NCI-H1105 (cell line): ENCODE measurements at places on chromosomes 1 and 21.
A peak's percentile ranks its signal among the peaks of the same experiment; 100 is the strongest.

- no peak for DNase-seq
Measured at GRCh38 chr1:216721062-216721461, 2.2 kb downstream of the ESRRG start.

GRCh38 chr1:48469616-48470480, 2.2 kb downstream of the SPATA6 start:
- no peak for DNase-seq

GRCh38 chr1:208834381-208835096, 590.4 kb upstream of the PLXNA2 start:
- peak; percentile 23 for DNase-seq

GRCh38 chr1:3928586-3928985, 28.5 kb upstream of the C1orf174 start:
- DNase-seq, result no peak

GRCh38 chr21:34650861-34651431, 17.8 kb upstream of the CLIC6 start:
- no peak for DNase-seq

DNA sequence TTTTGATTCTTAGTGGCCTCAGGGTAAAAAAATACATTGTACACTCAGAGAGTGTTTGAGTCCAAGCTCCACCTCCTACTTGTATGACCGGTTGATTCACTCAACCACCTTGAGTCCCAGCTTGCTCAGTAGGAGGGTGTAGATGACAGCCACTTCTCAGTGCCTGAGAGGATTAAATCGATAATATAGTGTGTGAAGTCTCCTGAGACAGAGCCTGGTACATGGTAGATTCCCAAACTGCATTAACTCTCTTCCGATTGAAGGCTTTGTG, 38.4 kb downstream of the NCMAP start:
- DNase-seq, result no peak

- DNase-seq, result no peak
Measured at GRCh38 chr1:30149226-30149625, 574.2 kb downstream of the MATN1 start.

DNA sequence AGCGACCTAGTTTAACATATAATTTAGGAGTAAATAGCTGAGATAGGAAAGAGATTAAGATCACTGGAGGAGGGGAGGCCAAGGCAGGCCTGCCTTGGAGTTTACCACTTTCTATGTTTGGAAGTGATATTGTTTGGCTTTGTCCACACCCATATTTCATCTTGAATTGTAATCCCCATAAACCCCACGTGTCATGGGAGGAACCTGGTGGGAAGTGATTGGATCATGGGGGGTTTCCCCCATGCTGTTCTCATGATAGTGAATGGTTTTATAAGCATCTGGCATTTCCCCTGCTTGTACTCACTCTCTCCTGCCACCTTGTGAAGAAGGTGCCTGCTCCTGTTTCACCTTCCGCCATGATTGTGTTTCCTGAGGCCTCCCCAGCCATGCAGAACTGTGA, 58.3 kb upstream of the ARTN start:
- no peak for DNase-seq

DNA sequence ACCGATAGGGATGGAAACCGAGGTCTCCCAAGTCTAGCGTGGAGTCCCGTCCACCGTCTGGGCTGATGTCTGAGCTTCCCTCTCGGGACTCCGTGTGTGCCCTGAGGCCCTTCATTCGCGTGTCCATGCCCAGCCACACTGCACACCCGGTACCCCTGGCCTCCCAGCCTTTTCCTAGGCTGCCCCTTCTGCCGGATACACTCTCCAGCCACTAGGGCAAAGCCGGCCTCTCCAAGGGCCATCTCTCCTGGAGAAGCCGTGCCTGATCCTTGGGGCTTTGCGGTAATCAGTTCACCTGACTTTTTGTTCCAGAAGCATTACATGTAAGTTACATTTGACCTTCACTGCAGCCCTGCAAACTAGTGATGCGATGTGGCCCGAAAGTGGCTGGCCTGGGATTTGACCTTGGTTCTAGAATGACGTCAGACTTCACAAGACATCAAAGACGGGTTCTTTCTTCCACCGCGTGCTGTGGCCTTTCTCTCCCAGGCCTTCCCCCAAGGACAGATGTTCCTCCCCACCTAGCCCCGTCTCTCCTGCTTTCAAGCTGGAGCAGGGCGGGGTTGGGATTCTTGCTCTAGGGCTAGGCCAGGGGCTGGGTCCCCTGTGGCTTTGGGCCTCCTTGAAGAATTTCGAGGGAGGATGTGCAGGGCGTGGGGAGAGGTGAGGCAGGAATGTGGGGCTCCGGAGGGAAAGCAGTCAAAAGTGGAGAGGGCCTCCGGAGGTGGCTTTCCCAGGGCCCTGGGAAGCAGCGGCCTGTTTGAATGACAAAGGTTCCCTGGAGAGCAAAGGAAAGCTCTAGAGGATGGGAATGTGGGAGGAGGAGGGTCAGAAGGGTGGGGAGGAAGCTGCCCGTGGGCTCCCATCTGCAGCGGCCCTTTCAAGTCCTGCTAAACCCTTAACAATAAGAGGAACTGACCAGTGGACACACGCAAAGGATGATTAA, 49.7 kb upstream of the SLC2A1 start:
- no peak for DNase-seq

- no peak for DNase-seq
Measured at GRCh38 chr1:167135281-167135840, 41.5 kb downstream of the STYXL2 start.

DNA sequence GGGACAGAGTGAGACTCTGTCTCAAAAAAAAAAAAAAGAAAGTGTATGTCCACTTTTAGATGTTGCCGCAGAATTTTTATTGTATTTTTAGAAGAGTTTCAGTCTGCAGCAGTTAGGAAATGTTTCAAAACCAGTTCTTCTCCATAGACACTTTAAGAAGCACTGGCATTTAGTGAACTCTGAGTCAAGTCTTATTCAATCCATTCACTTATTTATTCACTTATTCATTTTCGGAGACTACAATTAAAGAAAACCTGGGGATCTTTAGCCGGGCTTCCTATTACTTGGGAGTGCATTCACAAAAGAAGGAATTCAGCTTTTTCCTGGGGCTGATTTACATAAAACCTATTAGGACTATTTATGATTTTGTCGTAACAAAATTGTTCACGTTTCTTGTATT, 12.3 kb downstream of the RCAN3 start:
- DNase-seq, result no peak

DNA sequence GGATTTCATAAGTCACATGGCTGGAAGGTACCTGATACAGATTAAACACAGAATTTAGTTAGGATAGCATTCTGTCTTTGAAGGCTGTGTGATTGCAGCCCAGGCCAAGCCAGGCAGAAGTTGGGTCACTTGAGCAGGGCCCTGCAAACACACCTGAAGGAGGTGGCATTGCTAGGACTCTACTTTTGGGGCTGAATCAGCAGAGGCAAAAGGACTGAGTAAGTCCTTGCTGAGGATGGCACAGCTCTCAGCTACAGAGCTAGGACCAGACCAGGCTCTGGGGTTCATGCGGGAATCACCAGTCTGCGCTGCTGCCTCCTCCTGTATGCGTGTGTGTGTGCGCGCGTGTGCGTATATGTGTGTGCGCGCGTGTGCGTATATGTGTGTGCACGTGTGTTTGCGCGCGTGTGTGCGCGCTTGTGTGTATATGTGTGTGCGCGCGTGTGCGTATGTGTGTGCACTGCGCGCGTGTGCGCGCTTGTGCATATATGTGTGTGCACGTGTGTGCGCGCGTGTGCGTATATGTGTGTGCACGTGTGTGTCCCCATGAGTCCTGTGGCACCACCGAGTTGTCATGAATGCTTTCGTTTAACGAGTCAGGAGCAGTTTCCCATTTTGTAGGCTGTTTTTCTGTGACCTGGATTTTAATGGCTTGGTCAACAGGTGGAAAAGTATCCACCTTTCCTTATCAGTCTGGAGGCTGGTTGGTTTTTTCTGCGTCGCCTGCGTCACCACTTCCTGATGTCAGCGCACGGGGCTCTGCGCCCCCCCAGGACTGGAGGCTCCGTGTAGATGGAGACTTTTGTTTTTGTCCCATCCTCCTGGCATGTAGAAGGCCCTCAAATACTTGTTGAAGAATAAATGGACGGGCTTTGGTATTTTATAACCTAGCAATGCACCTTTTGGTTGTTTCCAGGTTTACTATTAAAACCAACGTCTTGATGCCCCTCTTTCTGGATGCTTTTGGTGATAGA, 34.7 kb downstream of the ADARB1 start:
- no peak for DNase-seq

DNA sequence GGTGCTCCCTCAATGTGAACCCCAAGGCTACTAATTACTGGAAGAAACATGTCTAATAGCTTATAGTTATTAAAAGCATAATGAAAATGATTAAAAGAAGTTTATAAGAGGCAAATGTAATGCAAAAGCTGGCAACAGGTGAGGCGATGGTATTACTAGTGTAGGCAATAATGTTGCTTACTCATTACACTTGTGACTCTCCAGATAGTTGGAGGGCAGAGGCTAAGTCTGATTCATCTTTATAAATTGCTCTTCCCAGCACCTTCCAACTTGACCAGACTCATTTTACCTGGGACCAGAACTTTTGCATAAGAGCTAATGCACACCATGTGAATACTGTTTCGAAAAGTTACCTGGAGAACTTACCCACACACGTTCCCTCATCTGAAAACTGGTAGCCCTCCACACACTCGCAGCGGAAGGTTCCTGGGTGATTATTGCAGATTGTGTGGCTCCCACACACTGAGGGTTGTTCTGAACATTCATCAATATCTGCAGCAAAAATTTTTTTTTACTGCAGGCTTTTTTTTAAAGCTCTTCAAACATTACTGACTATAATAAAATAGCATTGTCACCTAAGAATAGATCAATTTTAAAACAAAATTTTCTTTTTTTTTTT, 48.0 kb downstream of the NID1 start:
- DNase-seq, result no peak

GRCh38 chr1:153087652-153088051, 6.7 kb downstream of the SPRR2E start:
- DNase-seq, result no peak

DNA sequence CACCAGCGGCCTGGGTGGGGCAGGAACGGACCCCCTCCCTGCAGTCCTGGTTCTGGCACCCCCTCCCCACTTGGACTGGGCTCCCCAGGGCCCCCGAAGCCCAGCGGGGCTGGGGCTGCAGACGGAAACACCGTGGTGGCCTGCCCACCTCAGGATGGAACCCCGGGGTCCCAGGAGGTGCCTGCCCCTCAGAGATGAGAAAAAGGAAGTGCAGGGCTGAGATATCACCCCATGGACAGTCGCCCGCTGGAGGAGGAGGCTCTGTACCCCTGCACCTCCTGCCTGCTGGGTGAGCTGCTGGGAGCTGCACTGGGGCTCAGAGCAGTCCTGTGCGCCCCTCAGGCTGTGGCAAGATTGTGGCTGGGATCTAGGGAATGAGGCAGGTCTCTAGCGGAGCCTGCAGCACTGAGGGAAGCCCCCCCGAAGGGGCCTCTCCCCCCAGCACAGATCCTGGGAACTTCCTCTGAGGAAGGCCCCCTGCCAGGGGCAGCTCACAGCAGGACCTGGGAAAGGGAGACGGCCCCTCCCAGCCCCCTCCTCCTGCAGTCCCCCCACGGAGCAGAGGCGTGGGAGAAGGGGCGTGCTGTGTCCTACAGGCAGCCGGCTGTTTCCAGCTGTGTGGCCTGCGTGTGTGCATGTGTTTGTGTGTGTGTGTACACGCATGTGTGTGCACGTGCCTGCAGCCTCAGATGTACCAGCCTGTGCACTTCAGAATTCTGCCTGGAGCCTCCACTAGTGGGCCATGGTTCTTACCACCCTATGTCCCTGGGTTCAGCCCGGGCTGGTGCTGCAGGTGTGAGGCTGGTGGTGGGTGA, 6.9 kb downstream of the AGRN start:
- DNase-seq, result no peak

GRCh38 chr1:17273096-17273495, 24.2 kb downstream of the PADI3 start:
- DNase-seq, result no peak

GRCh38 chr1:111541721-111542120, 38.3 kb upstream of the ADORA3 start:
- DNase-seq, result no peak

DNA sequence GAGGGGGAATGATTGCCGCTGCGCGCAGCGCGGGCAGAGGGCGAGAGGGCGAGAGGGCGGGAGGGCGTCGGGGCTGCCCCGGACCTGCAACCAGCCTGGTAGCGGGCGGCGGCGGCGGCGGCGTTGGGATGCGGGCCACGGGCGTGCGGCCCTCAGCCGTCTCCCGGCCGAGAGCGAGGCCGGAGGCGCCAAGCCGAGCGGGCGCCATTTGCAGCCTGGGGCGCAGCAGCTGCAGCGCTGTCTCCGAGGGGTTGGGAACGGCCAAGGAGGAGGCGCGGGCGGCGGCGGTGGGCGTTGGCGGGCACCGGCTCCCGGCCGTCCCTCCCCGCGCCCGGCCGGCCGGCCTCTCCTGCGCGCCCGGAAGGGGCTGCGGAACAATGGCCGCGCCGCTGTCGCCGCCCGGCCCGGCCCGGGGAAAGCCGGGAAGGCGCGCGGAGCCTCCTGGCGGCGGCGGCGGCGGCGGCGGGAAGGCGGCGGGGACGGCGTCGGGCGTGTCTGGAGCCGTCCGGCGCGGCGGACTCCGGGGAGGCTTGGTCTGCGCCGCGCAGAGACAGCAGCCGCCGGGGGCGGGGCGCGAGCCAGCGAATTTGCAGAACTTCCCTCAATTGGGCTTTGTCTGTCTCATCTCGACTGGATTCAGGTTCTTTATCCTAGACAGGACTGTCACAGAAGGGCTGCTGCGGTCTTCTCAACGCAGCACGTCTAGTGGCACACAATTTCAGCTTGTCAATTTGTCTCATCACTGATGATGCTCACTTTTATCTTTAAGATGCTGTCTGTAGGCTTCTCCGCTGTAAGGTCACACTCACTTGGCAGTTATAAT, 35.7 kb downstream of the ZBTB8B start:
- peak; percentile 65 for DNase-seq

DNA sequence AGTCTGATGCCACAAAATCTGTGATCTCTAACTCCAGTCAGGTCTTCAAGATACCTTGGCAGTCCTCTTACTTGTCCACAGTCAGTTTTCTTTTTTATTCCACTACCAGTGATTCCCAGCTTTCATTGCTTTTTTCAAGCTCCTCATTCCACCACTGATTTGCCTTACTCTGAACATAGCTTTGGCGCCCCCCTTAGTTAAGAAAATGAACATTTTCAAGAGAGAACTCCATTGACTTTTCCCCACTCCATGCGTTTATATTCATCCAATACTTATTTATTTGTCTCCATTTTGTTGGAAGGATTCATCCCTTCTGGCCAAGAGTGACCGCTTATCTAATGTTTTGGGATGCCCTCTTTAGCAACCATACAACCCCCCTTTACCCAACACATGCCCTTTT, 33.9 kb upstream of the IPO9 start:
- no peak for DNase-seq

- no peak for DNase-seq
Measured at GRCh38 chr1:94244816-94245215, 7.4 kb upstream of the ARHGAP29 start.

DNA sequence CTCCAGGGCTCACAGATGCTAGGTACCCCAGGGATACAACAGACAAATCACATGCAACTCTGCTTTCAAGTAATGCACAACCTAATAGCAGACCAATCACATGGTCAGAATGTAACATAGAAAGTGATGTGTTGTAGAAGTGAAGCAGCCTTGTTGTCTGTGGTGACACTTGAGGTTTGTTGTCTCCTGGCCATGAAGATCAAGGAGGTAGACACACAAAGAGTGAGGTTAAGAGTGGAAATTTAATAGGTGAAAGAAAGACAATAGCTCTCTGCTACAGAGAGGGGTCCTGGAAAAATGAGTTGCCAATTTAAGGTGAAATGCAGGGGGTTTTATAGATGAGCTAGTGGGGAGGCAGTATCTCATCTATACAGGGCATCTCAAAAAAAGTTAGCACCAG, 2.5 kb upstream of the TMEM9 start:
- DNase-seq, result no peak
